SJCRH30 (cell line): ENCODE measurements at places on chromosomes 12 and 14. TPM values are rescaled to one million over a fixed set of nuclear protein-coding genes. Genes with fewer than 3 reads are reported as not detected.
A peak's percentile ranks its signal among the peaks of the same experiment; 100 is the strongest.

- H3K27me3 ChIP-seq, result no peaks in the 10 kb centered on the region
- no peak overlapping the region for H3K4me3 ChIP-seq
- H3K27ac ChIP-seq, result no peak overlapping the region
- H3K36me3 ChIP-seq, result no peaks in the 10 kb centered on the region
- DNase-seq, result no peak
Observed at GRCh38 chr12:92155733-92156132, 10.1 kb upstream of the BTG1 start.

- no peaks in the 10 kb centered on the region for H3K36me3 ChIP-seq
- peaks cover 18% of the 10 kb centered on the region for H3K27me3 ChIP-seq
- H3K4me3 ChIP-seq, result no peak overlapping the region
- H3K27ac ChIP-seq, result no peak overlapping the region
Observed at GRCh38 chr14:105531088-105531893, 4.9 kb downstream of the TMEM121 start.

Gene RAD51AP1
- 63.1 and 75.4 TPM in 2 replicates for total RNA-seq

DNA sequence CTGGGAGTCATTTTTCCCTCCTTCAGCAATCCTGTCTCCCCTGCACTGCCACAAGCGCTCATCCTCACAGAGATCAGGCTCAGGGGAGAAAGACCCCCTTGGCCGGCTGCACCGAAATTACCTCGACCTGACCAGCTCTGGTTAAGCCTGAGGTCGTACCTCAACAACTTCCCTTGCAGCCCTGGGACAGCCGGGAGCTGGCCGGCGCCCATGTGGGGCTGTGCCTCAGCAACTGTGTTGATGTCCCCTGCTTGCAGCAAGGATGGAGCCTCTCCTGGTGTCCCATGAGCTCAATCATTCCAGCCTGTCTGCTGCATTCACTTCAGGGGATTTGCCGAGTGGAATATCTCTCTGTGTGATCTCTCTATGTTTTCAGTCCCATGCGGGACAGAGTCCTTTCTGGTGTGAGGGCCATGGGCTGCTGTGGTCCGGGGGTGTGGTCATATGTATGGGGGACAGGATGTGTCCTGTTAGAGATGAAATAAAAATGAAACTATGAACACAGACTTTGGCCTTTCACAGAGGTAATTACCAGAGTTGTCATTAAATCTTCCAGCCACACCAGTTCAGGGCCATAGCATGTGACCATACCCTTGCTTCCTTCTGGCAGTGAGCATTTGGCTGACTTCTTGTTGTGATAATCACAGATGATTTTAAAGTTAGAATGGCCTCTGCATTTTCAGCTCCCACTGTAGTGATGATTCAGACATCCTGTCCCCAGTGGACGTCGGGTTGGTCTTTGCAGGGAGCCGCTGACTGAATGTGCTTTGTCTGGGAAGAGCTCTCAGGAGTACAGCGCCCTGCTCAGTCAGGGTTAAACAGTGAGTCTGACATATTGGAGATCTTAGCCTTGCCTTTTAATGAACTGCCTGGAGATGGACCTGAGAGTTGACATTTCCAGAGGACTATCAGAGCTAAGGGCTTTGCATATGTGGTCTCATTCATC lies 405.9 kb downstream of the AACS start:
- H3K27ac ChIP-seq, result no peak overlapping the region
- no peaks in the 10 kb centered on the region for H3K36me3 ChIP-seq
- H3K27me3 ChIP-seq, result no peaks in the 10 kb centered on the region
- no peak overlapping the region for H3K4me3 ChIP-seq

- H3K27me3 ChIP-seq, result peaks cover 6% of the 10 kb centered on the region; the same call in 1 of the 2 replicates
- H3K4me1 ChIP-seq, result no peaks in the 10 kb centered on the region
- no peak for DNase-seq
- H3K27ac ChIP-seq, result no peak overlapping the region
- no peaks in the 10 kb centered on the region for H3K36me3 ChIP-seq
Observed at GRCh38 chr14:62117751-62118105, 355.5 kb downstream of the SNAPC1 start.

DNA sequence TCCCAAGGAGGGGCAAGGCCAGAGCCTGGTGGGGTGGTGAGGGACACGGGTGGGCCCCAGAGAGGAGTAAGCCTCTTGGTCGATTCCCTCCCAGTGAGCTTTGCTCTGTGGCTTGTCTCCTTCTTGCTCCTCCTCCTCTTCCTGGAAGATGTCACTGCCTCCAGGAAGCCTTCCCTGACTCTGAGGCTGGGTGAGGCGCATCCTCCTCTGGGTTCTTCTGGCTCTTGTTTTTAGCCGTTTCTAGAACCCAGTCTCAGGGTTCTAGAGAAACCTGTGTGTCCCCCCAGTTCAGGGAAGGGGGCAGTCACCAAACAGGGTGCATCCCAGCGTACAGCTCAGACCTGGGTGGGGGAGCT lies 12.6 kb downstream of the KIF26A start:
- peak overlapping the region; percentile 46; the same call in 1 of the 2 replicates for H3K27ac ChIP-seq
- H3K4me3 ChIP-seq, result no peak overlapping the region
- no peak for DNase-seq
- peaks cover 16% of the 10 kb centered on the region for H3K36me3 ChIP-seq

GRCh38 chr12:47964106-47964728 lies 821 bp downstream of the TMEM106C start:
- no peak overlapping the region for H3K27ac ChIP-seq
- no peaks in the 10 kb centered on the region for H3K4me1 ChIP-seq
- no peaks in the 10 kb centered on the region; the same call in 1 of the 2 replicates for H3K27me3 ChIP-seq

DNA sequence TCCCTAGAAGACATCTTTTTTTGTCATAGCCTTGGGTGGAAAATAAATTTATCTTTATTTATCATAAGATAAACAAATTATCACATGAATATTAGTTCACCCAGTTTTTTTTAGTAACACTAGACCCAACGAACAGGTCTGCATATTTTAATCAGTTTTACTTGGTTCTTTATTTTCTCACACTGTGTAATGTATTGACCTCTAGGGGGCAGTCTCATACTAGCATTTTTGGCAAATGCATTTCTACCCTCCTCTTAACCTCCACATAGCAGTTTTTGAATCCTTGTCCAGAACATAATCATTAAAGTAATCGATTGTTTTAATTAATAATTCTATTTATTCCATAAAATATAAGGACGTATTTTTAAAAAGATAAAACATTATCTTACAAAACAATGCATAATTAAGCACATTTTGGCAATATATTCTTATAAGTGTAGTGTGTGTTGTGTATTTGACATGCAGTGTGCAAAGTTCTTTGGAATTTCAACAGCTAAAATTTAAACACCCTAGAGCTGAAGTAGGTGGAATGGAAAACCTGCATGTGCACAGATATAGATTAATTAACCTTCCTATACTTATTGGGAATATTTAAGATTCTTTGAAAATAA lies 31.6 kb upstream of the PTPRQ start:
- H3K27ac ChIP-seq, result no peak overlapping the region; the same call in 1 of the 2 replicates
- peak; percentile 20 for DNase-seq
- H3K4me1 ChIP-seq, result peaks cover 11% of the 10 kb centered on the region
- no peaks in the 10 kb centered on the region for H3K27me3 ChIP-seq
- no peak overlapping the region for H3K4me3 ChIP-seq
- H3K36me3 ChIP-seq, result no peaks in the 10 kb centered on the region

- no peaks in the 10 kb centered on the region for H3K27me3 ChIP-seq
- no peak for DNase-seq
- no peak overlapping the region for H3K4me3 ChIP-seq
Observed at GRCh38 chr14:39472078-39472477, 39.8 kb upstream of the FBXO33 start.

DNA sequence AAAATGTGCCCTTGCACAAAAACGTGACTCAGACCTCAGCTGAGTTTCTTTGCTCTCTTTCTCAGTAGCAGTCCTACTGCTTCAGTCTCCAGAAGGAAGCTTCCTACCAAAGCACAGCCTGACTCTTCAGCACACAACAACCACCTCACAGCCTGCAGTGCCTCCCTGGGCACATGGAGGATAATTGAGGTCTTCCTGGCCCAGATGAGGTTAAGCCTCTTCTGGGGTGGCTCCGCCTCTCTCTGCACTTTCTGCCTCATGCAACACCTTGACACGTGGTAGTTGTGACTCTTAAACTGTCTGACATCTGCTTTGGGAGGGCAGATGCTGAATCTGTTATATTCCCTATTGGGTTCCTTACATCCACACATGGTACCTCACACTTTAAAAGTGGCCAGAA lies 33.8 kb downstream of the GIT2 start:
- H3K27me3 ChIP-seq, result no peaks in the 10 kb centered on the region
- peaks cover 60% of the 10 kb centered on the region for H3K36me3 ChIP-seq
- no peak overlapping the region for H3K27ac ChIP-seq
- no peak overlapping the region for H3K4me3 ChIP-seq
- DNase-seq, result no peak

DNA sequence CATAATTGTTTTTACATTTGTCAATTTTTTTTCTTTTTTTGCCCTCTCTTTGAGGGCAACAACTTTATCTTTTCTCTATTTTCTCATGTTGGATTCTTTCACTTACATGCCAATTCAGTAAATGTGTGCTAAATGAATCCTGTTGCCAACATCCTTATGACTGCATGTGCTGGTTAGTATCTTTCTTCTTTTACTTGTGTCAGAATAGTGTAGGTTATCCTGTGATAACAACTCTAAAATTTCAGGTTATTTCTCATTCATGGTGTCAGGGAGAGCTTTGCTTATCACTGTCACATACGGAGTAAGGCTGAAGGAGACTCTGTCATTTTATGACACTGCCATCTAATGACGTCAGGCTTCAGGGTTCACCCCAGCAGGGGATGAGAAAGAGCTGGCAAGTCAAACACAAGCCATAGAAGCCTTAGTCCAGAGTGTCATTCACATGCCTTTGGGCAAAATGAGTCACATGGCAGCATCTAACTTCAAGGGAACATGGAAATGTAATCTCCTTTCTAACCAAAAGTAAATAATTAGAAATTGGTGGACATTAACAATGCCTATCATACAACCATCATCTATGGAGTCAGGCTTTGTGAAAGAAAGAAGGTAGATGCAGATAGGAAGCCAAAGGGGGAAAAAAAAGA lies 242.5 kb upstream of the ATP2B1 start:
- no peaks in the 10 kb centered on the region for H3K36me3 ChIP-seq
- H3K4me3 ChIP-seq, result no peak overlapping the region
- H3K27ac ChIP-seq, result no peak overlapping the region
- no peaks in the 10 kb centered on the region for H3K27me3 ChIP-seq

DNA sequence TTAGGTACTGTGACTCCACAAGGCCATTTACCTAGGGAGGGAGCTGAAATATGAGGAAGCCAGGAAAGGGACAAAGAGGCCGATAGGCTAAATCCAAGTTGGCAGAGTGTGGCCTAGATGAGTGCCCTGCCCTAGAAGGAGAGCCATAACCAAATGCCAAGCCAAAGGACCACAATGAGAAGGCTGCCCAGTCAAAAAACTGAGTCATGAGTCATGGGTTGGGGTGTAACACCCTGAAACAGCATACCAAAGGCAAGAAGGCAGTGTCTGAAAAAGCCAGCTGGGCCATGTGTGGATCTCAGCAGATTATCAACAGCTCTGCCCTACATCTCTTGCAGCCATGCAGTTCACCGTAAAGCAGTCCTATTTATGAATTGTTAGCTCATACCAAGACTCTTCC lies 171.7 kb downstream of the PHLDA1 start:
- H3K27me3 ChIP-seq, result no peaks in the 10 kb centered on the region
- no peaks in the 10 kb centered on the region for H3K4me1 ChIP-seq
- H3K27ac ChIP-seq, result no peak overlapping the region

Gene KRT7
- 1.5 and 2.8 TPM in 2 replicates for total RNA-seq

DNA sequence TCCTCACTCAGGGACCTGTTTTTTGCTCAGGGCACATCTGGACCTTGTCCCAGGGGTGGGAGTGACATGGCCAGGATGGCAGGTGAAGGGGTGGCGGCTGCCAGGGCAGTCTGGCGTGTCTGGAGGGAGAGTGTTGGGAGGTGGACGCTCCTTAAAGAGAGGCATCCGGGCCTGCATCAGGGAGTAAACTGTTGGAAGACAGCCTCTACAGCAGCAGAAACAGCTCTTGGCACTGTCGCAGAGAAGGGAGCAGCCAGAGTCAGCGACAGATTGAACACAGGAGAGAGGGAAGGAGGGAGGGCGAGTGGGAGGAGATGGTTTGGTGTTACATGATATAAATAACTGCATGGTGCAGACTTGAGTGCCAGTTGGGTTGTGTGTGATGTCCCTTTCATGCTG lies 52.8 kb downstream of the IGF1 start:
- no peak overlapping the region for H3K4me3 ChIP-seq
- H3K36me3 ChIP-seq, result no peaks in the 10 kb centered on the region
- DNase-seq, result no peak
- no peak overlapping the region for H3K27ac ChIP-seq
- H3K27me3 ChIP-seq, result no peaks in the 10 kb centered on the region

DNA sequence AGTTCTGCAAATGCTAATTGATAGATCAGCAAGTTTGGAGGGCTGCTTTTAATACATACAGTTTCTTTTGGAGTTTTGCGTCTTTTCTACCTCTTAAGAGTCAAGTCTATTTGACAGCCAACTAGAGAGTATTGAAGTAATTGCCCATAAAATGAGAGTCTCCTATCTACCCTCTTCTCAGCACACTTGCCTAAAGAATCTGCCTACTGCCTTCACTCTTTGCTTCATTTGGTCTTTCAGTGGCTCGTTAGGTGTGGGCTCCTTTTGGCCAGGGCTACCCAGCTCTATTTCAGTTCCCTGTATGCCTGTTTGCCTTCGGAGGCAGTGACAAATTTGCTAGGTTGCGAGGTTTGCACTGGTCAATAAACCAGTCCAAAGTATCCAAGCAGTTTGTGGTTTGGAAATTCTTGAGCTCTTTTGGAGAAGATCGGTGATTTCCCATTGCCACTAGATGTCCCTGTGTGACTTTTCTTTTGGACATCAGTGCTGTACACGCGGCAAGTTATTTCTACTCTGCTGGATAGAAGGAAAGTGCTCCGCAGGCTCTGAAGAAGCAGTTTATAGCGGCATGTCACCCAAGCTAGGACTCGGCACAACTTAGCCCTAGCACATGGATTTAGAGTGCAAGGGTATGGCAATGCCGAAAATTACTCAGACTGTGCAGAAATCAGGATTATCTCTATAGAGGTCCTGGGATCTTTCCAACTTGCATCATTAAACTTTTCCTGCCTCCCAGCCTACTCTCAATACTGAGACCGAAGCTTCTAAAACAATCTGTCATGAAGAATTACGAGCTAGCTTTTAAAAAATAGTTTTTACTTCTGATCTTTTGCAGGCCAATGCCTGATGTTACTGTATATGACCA lies 38.6 kb downstream of the MGST1 start:
- no peaks in the 10 kb centered on the region for H3K36me3 ChIP-seq
- no peaks in the 10 kb centered on the region for H3K4me1 ChIP-seq
- no peak overlapping the region for H3K4me3 ChIP-seq
- H3K27ac ChIP-seq, result no peak overlapping the region

- no peaks in the 10 kb centered on the region for H3K27me3 ChIP-seq
- H3K27ac ChIP-seq, result peak overlapping the region; percentile 97
- DNase-seq, result peak; percentile 84
Observed at GRCh38 chr12:4135919-4136605, 137.5 kb upstream of the CCND2 start.

Gene NDRG2
- 4.9 and 5.8 TPM in 2 replicates for total RNA-seq

Gene RAB5B
- total RNA-seq, result 59.4 and 61.0 TPM in 2 replicates

Gene CCDC197
- not detected in 2 replicates for total RNA-seq

GRCh38 chr12:59182191-59182590 lies 261.9 kb upstream of the LRIG3 start:
- H3K4me3 ChIP-seq, result no peak overlapping the region
- H3K4me1 ChIP-seq, result peaks cover 8% of the 10 kb centered on the region; the same call in 1 of the 2 replicates
- no peak overlapping the region for H3K27ac ChIP-seq
- DNase-seq, result no peak
- H3K36me3 ChIP-seq, result no peaks in the 10 kb centered on the region

GRCh38 chr12:66693901-66694513 lies 15.1 kb upstream of the GRIP1 start:
- no peak overlapping the region for H3K4me3 ChIP-seq
- 0 out of 2 replicates have a peak, but pooled peaks cover 4% of the 10 kb centered on the region for H3K4me1 ChIP-seq
- no peaks in the 10 kb centered on the region for H3K27me3 ChIP-seq

- no peaks in the 10 kb centered on the region for H3K4me1 ChIP-seq
- DNase-seq, result peak; percentile 39
- no peaks in the 10 kb centered on the region for H3K27me3 ChIP-seq
- H3K36me3 ChIP-seq, result peaks cover 16% of the 10 kb centered on the region
- H3K27ac ChIP-seq, result no peak overlapping the region
- H3K4me3 ChIP-seq, result no peak overlapping the region
Observed at GRCh38 chr14:75132382-75133086, 5.7 kb upstream of the NEK9 start.
